Activated T-cell treated with anti-CD3 and anti-CD28 coated beads, Interleukin-2, amount 50 U/mL, for 24 hours (primary cell): ENCODE measurements at places on chromosomes 3 and 15.
A peak's percentile ranks its signal among the peaks of the same experiment; 100 is the strongest.

DNA sequence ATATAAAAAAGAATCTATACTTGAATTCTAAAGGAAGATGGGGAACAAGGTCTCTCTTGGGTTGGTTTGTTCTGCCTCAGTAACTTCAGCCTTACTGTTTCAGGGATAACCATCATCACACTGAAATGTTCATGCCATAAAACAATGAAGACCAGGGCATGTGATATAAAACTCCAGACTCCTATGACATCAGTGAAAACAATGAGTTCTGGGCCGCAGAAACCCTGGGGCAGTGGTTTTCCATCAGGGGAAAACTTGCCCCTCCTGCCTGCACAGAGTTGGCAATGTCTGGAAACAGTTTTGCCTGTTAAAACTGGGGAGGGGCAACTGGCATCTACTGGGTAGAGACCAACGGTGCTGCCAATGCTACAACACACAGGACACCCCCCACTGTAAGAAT is 46.8 kb downstream of the CA12 start:
- DNase-seq, result no peak

GRCh38 chr3:133413161-133414020 is 13.5 kb downstream of the BFSP2 start:
- DNase-seq, result no peak

DNA sequence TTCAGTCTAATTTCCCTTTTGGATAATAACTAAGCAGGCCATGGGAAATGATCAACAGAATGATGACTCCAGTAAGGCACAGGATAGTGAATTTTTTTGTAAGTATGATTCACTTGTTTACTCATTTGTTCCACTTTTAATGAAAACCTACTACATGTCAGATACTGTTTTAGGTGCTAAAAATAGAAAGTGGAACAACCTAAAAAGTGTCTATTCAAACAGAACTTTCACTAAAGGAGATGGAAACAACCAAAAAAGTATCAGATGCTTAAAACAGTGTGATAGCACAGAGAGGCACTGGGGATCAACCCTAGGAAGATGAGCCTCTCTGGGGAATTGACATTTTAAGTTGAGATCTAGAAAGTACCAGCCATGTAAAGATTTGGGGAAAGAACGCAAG is 11.1 kb downstream of the RYK start:
- DNase-seq, result no peak

- no peak for DNase-seq
These were observed 5.9 kb upstream of the FMN1 start for GRCh38 chr15:33200444-33200843.

GRCh38 chr15:51267703-51268083 is 70.7 kb downstream of the CYP19A1 start:
- DNase-seq, result no peak

GRCh38 chr3:107524841-107525643 is 2.3 kb downstream of the BBX start:
- DNase-seq, result peak; percentile 71

- no peak for DNase-seq
These were observed 22.6 kb upstream of the DUSP7 start for GRCh38 chr3:52078781-52079560.

DNA sequence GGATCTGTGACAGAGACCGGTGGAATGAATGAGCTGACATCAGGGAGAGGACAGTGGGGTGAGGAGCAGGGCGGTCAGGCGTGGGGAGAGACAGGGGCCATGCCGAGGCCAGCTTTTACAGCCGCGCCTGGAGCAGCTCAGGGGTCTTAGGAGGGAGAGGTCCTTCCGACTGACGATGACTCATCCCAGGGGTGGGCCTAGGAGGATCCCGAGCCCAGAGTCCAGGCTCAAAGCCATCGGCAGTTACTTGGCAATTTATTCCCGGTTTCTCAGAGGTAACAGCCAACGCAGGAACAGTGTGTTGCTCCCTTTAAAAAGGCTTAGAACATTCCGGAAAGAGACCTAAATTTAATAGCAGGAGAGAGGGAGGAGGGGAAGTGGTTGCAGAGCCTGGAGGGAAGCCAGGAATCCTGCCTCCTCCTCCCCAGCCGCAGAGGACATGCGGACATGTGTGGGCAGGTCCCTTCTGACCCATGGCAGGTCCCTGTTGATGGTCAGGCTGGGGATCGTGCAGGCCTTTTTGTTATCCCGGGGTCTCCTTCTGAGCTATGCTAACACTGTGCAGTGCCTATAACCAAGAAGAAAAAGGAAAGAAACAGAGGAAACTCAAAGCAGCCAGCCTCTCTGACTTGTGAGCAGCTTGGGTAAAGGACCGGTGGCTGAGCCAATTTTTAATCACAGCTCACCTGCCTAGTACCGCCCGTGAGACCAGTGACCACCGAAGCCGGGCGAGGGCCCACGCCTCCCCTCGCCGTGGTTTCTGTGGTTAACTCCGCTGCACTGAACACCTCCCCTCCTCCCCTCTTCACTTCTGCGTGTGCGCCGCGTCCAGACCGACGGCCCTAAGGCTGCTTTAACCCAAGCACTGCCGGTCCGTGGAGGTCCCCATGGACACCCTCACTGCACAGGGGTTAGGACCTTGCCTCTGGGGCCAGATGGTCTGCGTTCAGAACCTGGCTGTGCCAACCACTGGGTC is 392.4 kb upstream of the PROK2 start:
- no peak for DNase-seq

DNA sequence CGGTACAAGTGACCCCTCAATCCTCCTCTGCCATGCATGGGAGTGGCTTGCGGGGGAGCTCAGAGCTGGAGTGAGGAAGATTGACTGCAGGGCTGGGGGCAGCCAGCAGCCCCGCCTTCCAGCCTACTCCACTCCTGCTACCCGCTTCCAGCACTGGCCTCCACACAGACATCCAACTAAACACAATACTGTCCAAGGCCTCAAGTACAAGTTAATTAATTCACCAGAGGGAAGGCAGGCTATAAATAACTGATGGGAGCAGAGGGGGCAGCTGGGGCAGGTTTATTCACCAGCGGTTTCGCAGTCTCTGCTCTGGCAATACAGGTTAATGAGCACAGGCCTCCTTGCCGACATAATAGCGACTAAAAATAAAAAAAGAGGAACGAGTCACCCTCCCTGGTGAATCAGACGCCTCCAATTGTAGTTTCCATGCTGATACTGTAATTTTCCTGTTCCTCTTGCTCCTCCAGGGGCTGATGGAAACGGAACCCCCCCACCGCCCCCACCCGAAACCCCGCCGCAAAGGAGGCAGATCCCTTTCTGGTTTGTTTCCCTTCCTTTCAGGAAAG is 166.4 kb upstream of the TLE3 start:
- no peak for DNase-seq

DNA sequence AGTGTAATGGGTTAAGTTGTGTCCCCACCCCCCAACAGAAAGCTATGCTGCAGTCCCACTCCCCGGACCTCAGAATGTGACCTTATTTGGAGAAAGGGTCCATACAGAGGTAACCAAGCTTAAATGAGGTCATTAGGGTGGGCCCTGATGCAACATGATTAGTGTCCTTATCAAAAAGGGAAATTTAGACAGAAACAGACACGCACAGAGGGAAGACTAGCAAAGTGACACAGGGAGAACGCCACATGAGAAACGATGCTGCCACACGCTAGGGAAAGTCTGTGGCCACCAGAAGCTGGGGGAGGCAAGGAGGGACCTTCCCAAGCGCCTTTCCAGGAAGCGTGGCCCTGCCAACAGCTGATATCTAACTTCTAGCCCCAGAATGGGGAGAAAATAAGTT is 65.4 kb downstream of the RPN1 start:
- DNase-seq, result no peak

- no peak for DNase-seq
These were observed 23.8 kb downstream of the USP3 start for GRCh38 chr15:63528138-63528659.

DNA sequence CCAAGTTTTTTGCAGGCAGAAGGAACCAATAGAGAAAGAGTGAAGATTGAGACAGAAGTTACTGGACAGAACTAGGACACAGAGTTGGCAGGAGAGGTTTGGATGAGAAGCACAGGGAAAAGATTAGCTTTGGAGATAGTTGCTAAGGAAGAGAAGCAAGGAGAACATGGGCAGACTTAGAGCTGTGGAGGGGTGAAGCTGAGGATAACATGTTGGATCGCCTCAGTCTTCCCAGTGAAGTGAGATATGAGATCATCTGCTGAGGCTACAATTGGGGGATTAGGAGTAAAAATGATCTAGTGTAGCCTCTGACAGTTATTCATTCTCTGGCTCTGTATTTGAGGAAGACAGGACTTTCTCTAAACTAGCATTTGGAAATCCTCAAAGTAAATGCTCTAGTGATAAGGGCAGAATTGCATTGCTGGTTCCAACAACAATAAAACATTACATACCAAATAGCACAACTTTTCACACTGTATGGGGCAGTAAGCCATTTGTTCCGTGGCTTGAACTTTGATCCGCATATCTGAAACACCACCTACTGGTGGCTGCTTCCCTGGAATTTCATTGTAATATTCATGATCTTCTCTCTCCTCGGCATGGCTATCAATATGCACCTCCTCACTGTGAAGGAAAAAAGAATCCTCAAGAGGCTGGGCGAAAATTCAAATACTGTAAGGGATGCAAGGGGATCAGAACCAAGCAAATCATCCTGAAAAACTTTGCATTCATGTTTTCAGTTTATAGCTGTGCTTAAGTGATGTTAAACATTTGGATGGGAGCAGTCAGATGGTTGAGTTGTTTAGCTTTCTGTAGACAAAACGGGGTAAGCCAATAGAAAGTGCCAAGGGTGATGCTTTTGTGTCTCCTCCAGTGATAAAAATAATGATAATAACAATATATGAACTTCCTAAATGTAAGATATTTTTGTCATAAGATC is 22.2 kb upstream of the EID1 start:
- no peak for DNase-seq

DNA sequence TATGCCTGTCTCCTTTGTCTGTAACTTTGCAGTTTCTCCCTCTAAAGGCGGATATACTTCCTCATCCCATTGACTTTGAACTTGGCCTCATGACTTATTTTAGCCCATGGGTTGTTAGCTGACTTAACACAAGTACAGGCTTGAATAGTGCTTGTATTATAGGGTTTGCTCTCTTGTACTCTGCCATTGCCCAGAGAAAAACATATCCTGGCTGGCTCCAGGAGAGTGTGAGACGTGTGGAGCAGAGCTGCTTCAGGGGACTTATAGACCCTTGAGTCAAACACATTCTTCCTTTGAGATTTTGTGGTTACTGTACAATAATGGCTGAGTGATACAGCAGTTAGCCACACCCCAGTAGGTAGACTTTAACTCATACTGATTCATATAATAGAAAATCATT is 124.0 kb downstream of the RAP2B start:
- no peak for DNase-seq

GRCh38 chr3:134666466-134666865 is 15.6 kb upstream of the KY start:
- no peak for DNase-seq

DNA sequence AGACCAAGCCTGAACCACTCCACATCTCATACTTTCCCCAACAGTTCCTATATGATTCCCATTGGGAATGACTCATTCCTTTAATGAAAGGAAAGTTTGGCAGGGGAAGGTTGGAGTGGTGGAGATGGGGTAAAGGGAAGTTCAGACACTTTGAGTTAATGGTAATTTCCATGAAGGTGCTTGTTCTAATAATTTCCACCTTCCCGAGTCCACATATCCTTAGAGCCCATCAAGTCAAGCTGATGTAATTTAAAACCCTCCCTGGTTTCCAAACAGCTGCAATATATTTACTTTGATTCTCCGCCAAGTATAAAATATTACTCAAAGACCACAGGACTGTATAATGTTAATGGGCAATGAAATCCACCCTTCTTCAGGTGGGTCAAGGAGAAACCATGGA is 95.0 kb upstream of the GALNT15 start:
- no peak for DNase-seq

GRCh38 chr3:143731320-143731719 is 116.9 kb downstream of the SLC9A9 start:
- no peak for DNase-seq

DNA sequence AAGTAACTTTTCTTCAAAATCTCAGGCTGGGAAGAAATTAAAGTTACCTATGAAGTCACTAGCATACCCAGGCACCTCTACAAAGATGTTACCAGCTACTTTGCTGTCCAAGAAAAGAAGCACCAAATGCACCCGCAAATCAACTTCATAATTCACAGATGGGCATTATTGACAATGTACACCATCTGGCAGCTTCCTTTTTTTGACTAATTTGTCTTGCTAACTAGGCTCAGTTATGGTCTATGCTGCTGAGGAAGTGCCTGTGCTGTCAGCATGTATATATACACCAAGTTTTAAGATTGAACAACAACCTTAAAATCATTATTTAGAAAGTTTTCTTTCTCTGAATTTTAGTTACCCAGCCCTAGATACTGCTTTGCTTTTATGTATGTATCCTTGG is 93.8 kb downstream of the NSUN3 start:
- no peak for DNase-seq

DNA sequence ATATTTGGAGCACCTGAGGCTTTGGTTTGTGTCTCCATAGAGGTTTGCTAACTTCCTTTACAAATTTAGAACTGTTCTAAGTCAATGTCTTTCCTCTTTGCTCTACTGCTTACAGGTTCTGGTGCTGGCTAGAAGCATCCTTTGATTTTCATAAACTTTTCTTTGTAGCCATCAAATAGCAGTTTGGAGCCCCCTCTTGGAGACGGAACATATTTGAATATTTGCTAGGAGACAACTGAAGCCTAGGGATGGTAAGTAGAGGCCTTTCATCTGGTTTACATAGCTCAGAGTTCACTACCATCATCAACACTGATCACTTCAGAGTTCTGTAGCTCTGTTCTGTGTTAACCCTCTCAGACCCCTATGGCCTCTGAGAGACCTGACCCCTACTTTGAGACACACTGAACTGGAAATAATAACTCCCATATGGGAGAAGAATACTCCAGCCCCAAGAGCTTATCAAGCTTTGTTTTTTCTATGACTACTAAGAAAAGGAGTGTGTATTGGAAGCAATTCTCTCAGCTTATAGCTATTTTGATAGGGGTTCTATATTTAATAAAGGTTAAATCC is 420.4 kb downstream of the EPHA3 start:
- no peak for DNase-seq

DNA sequence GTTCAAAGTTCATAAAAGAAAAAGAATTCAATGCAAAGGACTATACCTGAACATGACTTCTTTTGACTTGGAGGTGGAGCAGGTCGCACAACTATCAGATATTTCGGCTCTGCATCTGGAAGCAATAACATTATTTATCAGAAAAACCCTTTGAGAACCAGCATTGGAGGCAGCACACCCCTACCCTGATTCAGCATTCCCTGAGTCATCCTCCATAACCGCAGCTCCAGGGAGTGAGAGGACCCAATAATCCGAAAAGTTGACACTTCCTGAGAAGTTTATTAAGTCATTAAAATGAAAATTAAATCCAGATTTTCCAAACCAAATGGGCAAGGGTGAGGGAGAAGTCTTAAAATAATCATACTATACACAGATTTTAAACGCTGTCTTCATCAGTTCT is 90.6 kb downstream of the ABI3BP start:
- DNase-seq, result no peak

DNA sequence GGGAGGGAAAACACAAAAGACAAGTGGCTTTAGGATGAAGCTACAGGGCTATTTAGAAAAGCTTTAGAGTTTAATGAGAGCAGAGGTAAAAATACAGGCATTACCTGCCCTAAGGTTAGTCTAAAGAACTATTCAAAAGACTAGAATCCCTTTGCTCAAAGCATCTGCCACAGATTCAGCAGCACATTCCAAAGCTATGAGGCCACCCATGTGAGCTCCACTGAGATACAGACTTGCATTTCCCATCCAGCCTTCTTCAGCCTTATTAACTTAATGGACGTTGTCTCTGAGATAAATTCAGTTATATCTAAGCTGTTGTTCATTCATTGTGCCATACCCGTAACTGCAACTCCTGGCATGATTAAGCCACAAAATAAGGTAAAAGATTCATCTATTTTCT is 25.4 kb downstream of the CXCR6 start:
- no peak for DNase-seq

- no peak for DNase-seq
These were observed 536.8 kb downstream of the CADM2 start for GRCh38 chr3:85495602-85496001.
